ENCODE measurements at places on chromosomes 7 and 10. TPM values are rescaled to one million over a fixed set of nuclear protein-coding genes. Genes with fewer than 3 reads are reported as not detected.

GIMAP1 gene
- not detected for total RNA-seq

CDC14C gene
- total RNA-seq, result not detected

EBF3 gene
- total RNA-seq, result not detected

OR6B1 gene
- total RNA-seq, result not detected

ALOX5 gene
- not detected for total RNA-seq

KCTD7 gene
- total RNA-seq, result 5.5 TPM

TFEC gene
- total RNA-seq, result not detected

ASIC3 gene
- 3.9 TPM for total RNA-seq

SPDYE18 gene
- not detected for total RNA-seq

LAMB1 gene
- 199 TPM for total RNA-seq

PODXL gene
- total RNA-seq, result 1.6 TPM

MTURN gene
- total RNA-seq, result 10.5 TPM

GCK gene
- not detected for total RNA-seq

OPALIN gene
- total RNA-seq, result not detected

PAX2 gene
- total RNA-seq, result not detected

PON1 gene
- not detected for total RNA-seq
